ENCODE measurements at places on chromosomes 7 and 10.

GRCh38 chr10:62230344-62231121 is 38.1 kb downstream of the RTKN2 start:
- no peak for DNase-seq

- DNase-seq = no peak
Measured at GRCh38 chr7:20799566-20800366, 13.1 kb upstream of the SP8 start.

DNA sequence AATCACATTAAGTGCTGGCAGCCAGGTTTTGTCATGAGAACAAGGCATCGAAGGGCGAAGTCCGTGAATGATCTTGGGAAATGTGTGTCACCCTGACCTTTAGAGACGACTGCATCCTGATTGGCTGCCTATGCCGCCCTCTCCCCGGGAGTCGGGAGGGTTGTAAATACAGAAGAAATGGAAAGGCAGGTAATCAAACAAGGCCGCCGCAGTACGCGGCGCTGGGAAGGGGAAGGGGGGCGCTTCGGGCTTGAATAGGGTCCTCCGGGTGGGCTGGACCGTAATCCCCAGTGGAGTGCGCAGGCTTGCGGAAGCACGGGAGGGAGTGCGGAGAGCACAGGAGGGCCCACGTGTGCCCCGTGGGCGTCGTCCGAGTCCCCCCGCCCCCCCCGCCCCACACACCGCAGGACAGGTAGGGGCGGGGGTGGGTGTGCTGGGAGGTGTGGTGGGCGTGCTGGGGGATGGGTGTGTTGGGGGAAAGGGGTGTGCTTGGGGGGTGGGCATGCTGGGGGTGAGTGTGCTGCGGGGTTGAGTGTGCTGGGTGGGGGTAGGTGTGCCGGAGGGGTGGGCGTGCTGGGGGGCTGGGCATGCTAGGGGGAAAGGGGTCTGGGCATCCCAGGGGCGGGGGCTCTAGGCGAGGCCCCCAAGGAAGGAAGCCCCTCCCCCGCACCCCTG is 169.4 kb downstream of the ARHGAP12 start:
- peak; percentile 88 for DNase-seq

DNA sequence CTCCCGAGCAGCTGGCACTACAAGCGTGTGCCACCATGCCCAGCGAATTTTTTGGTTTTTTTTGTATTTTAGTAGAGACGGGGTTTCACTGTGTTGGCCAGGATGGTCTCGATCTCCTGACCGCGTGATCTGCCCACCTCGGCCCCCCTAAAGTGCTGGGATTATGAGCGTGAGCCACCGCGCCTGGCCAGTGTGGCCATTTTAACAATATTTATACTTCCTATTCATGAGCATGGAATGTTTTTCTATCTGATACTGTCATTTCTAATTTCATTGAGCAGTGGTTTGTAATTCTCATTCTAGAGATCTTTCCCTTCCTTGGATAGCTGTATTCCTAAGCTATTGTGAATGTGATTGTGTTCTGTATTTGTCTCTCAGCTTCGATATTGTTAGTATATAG is 96.2 kb downstream of the GLCCI1 start:
- DNase-seq = no peak

DNA sequence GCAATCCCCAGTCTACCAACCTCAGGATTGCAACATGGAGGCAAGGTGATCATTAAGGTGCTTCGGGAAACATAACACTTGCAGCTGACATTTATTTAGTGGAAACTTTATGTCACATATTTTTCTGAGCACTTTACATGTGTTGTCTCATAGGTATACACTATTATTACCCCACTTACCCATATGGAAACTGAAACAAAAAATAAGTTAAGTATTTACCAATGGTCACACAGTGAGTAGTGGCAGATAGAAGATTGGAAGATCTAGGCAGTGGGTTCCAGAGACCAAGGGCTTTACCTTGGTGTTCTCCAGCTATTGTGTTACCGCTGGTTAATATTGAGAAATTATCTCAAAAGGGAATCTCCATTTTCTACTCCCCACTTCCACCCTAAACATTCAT is 1279.1 kb upstream of the SORCS1 start:
- DNase-seq = no peak

DNA sequence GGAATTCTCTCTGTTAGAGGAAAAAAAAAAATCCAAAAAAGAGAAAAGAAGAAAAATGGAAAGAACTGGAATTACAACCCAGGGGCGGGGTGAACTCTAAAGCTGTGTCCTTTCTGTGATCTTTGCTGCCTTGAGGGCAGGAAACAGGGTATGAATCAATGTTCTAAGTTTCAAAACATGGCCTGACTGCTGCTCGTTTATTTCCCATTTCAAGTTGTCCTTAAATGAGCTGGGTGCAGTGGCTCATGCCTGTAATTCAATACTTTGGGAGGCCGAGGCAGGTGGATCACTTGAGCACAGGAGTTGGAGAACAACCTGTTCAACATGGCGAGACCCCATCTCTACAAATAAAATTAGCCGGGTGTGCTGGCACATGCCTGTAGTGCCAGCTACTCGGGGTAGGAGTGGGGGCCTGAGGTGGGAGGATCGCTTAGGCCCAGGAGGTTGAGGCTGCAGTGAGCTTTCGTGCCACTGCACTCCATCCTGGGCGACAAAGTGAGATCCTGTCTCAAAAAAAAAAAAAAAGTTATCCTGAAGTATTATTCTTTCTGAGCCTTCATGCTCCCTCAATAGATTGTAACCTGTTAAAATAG is 24.7 kb upstream of the TFAM start:
- no peak for DNase-seq

- no peak for DNase-seq
Measured at GRCh38 chr7:151351027-151351426, 9.4 kb downstream of the NUB1 start.

- DNase-seq = no peak
Measured at GRCh38 chr10:22662733-22663330, 51.5 kb downstream of the PIP4K2A start.

- no peak for DNase-seq
Measured at GRCh38 chr7:121187222-121187621, 141.6 kb upstream of the WNT16 start.

DNA sequence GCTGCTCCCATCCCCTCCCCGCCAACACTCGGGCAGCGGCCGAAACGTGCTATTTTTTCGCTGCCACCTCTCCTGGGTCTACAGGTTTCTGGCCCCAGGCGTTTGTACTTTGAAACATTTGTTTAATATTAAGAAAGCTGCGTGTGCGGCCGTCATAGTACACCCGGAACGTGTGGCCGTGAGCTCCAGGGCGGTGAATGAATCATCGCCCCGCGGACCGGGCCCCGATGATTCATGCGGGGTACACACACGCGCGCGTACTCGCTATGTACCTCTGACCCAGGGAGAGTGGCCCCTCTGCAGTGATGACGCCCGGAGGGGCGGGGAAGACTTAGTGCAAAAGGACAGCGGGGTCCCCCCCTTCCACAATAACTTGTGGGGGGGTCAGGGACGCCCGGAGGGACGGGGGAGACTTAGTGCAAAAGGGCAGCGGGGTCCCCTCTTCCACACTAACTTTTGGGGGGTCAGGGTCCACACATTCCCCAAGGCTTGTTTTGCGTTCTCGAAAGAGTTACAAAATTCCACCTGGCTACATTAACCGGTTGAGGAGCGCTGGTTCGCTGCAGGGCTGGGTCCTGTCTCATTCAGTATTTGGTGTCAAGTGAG is 56.5 kb upstream of the PCGF5 start:
- peak; percentile 70 for DNase-seq

DNA sequence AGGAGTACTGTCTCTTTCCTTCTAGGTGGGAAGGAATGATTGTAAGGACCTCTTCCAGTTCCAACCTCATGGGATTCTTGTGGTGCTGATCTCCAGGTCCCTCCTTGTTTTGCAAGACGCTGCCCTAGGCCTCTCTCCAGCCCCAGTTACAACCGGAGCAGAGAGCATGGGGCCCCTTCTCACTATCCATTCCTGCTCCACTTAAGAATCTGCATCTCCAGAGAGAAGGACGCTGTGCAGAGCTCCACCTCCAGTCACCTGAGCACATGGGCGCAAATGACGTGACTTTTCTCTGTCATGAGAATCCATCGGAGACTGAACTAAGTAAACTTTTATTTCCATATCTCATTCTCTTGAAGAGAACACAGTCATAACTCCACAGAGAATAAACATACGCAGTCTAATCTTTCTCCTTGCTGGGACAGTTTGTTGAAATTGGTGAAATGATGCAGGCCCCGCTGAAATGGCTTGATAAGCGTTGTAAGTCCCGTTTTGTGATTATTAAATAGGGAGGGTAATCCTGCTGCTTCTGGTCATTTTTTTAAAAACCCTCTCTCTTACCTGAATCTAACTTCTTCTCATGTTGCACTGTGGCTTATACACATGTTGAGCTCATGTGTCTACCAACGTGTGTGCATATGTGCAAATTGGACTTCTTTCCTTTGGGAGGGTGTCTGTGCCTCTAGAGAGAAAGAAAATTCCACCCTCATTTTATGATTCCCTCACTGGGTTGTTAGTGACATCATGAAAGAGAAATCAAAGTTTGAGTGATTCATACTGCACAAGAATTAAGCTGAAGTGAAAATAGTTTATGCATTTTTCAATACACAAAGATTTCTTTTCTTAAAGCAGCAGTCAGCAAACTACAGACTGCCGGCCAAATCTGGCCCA is 133.2 kb upstream of the TBX20 start:
- no peak for DNase-seq

DNA sequence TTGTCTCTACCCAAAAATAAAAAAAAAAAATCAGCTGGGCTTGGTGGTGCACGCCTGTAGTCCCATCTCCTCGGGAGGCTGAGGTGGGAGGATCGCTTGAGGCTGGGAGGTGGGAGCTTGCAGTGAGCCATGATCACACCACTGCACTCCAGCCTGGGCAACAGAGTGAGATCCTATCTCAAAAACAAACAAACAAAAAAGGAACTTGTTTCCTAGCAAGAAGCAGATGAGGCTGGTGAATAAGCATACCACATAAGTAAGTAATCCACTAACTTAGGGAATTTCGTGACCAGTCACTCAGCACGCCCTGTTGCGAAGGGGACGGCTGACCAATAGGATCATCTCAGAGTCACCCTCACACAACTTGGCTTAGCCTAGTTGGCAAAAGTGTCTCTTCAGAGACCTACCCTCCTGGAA is 64.6 kb downstream of the CUX1 start:
- no peak for DNase-seq

GRCh38 chr7:24912424-24912823 is 67.6 kb downstream of the OSBPL3 start:
- DNase-seq = no peak

DNA sequence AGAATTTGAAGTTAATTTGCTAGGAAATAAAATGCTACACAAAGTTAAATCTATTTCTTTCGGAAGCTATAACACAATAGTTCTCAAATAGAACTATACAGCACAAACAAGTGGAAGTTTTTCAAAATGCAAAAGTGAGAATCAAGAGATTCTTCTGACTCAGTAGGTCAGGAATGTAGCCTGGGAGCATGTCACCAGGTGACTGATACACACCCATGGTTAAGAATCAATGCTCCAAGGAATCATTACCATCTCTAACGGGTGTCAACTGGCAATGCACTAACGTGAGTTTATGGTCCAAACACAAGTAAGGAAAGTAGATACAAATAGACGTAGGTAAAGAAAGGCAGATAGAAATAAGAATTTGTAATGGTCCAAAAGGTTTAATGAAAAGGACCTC is 170.5 kb downstream of the SRPK2 start:
- no peak for DNase-seq

DNA sequence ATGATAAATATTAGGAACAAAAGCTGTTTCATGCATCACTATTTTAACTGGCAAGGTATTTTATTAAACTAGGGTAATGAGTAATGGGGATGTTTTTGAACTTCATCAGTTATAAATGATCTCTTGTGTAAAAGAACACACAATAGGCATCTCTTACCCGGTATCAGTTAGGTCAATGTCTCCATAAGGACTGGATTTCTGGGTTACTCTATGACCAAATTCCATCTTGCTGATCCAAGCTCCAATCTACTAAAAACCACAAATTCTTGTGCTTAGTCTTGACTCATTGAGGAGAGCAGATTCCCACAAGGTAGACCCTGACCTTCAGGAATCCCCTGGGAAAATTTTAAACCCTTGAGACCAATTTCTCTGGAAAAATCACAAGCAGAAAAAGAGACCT is 1167.7 kb downstream of the XPNPEP1 start:
- DNase-seq = no peak
